ENCODE measurements at places on chromosomes 4 and X. TPM values are rescaled to one million over a fixed set of nuclear protein-coding genes. Genes with fewer than 3 reads are reported as not detected.

DNA sequence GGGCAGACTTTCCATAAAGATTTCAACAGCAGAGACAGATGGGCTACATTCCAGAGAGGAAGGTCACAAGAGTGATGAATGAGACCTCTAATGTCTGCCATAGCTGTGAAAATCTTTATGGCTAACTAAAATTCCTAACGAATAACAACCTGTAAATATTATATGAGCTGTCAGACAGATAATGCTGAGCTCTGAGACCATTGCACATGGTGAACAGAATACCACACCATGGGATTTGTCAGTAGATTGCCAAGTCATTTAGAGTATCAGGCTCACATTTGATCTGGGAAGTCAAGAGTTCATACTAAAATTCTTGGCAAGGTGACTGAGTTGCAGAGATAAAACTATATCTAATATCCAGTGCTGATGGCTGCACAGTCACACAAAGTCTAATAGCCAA, 259.2 kb upstream of the FTHL17 start:
- DNase-seq: no peak
- no peak overlapping the region for H3K4me3 ChIP-seq
- H3K4me1 ChIP-seq: peaks cover 76% of the 10 kb centered on the region
- H3K27ac ChIP-seq: peak overlapping the region; percentile 22
- H3K27me3 ChIP-seq: no peaks in the 10 kb centered on the region

DNA sequence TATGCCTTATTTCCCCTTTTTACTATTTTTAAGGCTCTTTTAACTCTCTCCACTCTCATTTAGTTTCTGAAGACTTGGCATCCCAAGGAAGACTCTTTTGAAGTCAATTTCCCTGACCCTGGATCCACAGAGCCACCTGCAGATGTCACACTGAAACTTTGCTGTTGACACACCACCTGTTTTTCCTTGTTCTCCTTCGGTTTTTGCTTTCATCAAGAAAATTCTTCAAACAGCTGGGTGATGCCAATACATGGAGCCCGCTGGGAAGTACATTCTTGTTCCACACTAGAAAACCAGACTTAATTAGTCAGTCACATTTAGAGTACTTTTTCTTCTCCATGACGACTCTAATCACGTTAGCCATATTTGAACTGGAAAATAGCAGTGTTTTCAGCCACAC, 293.9 kb downstream of the PDGFC start:
- no peak overlapping the region for H3K27ac ChIP-seq
- H3K4me3 ChIP-seq: no peak overlapping the region
- H3K36me3 ChIP-seq: no peaks in the 10 kb centered on the region
- H3K4me1 ChIP-seq: peaks cover 15% of the 10 kb centered on the region
- no peaks in the 10 kb centered on the region for H3K27me3 ChIP-seq

ANTXR2 gene
- 27.0 TPM for total RNA-seq

DNA sequence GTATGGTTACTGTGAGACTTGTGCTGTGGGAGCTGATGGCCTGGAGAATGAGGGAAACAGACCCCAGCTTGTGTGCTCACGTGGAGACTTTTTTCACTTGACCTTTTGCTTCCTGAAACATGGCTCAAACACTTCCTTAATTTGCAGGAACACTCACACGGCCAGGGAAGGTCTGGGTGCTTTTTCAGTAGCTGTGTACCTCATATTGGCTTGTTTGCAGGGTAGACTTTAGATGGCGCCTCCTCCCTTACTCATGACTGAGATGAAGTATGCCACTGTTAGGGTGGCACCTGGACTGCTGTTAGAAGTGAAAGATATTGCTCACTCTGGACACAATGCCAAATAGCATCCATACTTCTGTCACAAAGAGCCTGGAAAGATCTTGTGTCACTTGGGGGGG, 75.7 kb upstream of the WDR1 start:
- H3K36me3 ChIP-seq: no peaks in the 10 kb centered on the region
- no peak overlapping the region for H3K4me3 ChIP-seq
- no peaks in the 10 kb centered on the region for H3K4me1 ChIP-seq
- no peak overlapping the region for H3K27ac ChIP-seq
- peaks cover 21% of the 10 kb centered on the region for H3K27me3 ChIP-seq

DNA sequence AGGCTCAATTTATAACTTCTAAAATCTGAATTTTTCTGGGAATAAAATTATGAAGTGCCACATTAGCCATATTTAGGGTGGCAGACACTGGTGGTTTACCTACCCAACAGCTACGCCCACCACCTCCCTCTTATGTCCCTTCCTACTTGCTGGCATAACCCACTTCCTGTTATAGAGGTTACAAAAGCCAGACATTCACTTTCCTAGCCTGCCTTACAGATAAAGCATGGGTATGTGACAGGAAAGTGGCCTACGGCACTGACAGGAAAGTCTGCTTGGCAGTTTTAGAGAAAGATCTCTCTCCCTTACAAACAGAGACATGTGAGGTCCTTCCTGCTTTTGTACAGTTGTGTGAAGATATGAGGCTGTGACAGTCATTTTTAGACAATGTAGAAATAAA, 12.4 kb downstream of the DDX53 start:
- peaks cover 9% of the 10 kb centered on the region for H3K4me1 ChIP-seq
- H3K36me3 ChIP-seq: no peaks in the 10 kb centered on the region
- no peaks in the 10 kb centered on the region for H3K27me3 ChIP-seq
- no peak for DNase-seq
- H3K4me3 ChIP-seq: no peak overlapping the region
- no peak overlapping the region for H3K27ac ChIP-seq

HTN1 gene
- not detected for total RNA-seq

- H3K36me3 ChIP-seq: no peaks in the 10 kb centered on the region
- H3K4me1 ChIP-seq: peaks cover 25% of the 10 kb centered on the region
- DNase-seq: no peak
- peak overlapping the region; percentile 73 for H3K27ac ChIP-seq
- no peaks in the 10 kb centered on the region for H3K27me3 ChIP-seq
These were observed 15.6 kb downstream of the SRPX start for GRCh38 chrX:38205039-38205438.

RHOH gene
- total RNA-seq: not detected

GRCh38 chrX:17697191-17697590, 40.1 kb upstream of the SCML1 start:
- peaks cover 15% of the 10 kb centered on the region for H3K36me3 ChIP-seq
- no peak overlapping the region for H3K27ac ChIP-seq
- DNase-seq: no peak
- no peaks in the 10 kb centered on the region for H3K27me3 ChIP-seq

- H3K36me3 ChIP-seq: peaks cover 2% of the 10 kb centered on the region
- peaks cover 7% of the 10 kb centered on the region for H3K27me3 ChIP-seq
- peaks cover 3% of the 10 kb centered on the region for H3K4me1 ChIP-seq
- no peak overlapping the region for H3K27ac ChIP-seq
These were observed 311.0 kb downstream of the ADAM29 start for GRCh38 chr4:175229154-175229553.

- no peak overlapping the region for H3K27ac ChIP-seq
- no peak for DNase-seq
- no peaks in the 10 kb centered on the region for H3K36me3 ChIP-seq
- no peaks in the 10 kb centered on the region for H3K27me3 ChIP-seq
These were observed 85.2 kb upstream of the SLC7A11 start for GRCh38 chr4:138327338-138327737.

- H3K27me3 ChIP-seq: no peaks in the 10 kb centered on the region
- no peak overlapping the region for H3K4me3 ChIP-seq
- H3K36me3 ChIP-seq: no peaks in the 10 kb centered on the region
- no peaks in the 10 kb centered on the region for H3K4me1 ChIP-seq
- DNase-seq: no peak
These were observed 1070.4 kb upstream of the ADGRL3 start for GRCh38 chr4:60129740-60130139.

GRCh38 chr4:16168144-16168543, 58.1 kb downstream of the TAPT1 start:
- H3K27ac ChIP-seq: no peak overlapping the region
- H3K4me3 ChIP-seq: no peak overlapping the region
- no peaks in the 10 kb centered on the region for H3K27me3 ChIP-seq

GRCh38 chrX:1062351-1062750, 150.1 kb downstream of the CRLF2 start:
- peaks cover 5% of the 10 kb centered on the region for H3K27me3 ChIP-seq
- H3K4me3 ChIP-seq: no peak overlapping the region
- H3K36me3 ChIP-seq: peaks cover 2% of the 10 kb centered on the region

ELF2 gene
- total RNA-seq: 34.2 TPM

DNA sequence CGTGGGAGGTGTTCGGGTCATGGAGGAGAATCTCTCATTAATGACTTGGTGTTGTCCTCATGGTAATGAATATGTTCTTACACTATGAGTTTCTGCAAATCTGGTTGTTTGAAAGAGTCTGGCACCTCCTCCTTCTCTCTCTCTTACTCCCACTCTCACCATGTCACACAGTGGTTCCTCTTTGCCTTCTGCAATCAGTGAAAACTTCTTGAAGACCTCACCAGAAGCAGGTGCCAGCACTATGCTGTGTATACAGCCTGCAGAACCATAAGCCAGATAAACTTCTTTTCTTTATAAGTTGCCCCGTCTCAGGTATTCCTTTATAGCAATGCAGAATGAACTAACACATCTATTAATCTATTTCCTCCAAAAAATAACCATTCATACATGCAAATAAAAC, 275.0 kb downstream of the ANTXR2 start:
- no peak overlapping the region for H3K4me3 ChIP-seq
- H3K27me3 ChIP-seq: peaks cover 19% of the 10 kb centered on the region
- H3K27ac ChIP-seq: no peak overlapping the region
- no peak for DNase-seq
- H3K36me3 ChIP-seq: no peaks in the 10 kb centered on the region

- DNase-seq: no peak
- no peak overlapping the region for H3K4me3 ChIP-seq
- no peaks in the 10 kb centered on the region for H3K27me3 ChIP-seq
- H3K27ac ChIP-seq: no peak overlapping the region
These were observed 18.8 kb upstream of the GRSF1 start for GRCh38 chr4:70858454-70858853.

DNA sequence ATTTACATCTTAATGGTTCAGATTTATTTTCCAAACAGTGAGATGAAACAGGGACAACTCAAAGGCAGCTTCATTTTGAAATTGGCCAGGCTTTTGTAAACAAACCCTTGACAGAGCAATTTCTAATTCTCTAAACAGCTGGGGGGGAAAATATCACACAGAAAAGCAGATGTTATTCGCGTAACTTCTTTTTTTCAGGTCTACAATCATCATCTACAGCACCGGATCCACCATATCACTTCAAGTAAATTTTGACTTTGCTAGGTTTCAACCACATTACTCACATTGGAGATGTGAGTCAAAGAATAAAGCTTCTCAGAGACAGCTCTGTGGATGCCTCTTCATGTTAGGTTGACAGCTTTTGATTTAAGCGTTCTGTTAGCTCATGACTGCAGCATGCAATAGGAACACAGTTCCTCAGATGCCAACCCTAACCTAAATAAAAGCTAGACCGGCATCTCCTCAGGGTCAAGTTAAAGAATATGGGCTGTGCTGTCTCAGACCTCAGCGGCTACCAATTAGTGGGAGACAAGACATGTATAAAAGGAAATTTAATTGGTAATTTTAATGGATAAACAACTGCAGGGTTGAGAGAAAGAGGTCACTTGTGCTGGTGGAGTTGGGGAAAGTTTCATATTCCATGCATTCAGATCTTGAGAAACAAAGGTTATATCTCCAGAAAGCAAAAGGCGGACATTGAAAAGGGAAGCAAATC, 26.8 kb downstream of the AMELX start:
- H3K36me3 ChIP-seq: no peaks in the 10 kb centered on the region
- no peak for DNase-seq
- H3K27ac ChIP-seq: no peak overlapping the region

DNA sequence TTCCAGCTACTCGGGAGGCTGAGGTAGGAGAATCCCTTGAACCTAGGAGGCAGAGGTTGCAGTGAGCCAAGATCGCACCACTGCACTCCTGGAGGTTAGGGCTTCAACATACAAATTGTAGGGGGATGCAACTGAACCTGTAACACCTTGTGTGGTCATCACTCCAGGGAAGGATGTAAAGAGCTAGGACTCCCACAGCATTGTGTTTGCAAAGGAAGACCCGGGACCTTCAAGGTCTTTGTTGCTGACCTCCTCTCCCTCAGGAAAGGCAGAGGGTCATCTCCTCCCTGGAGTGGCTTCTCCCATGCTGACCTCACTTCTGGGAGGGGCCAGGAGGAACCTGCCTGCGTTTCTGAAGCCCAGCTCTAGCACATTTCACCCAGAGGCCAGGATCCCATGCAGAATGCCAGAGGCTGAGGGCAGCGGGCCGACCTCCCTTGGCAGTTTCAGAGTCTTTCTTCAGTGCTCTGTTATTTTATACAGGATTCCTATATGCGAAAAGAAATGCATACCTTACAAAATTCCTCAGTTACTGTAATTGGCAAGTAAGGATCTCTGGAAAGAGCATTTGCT, 80.2 kb downstream of the HTRA3 start:
- no peak overlapping the region for H3K4me3 ChIP-seq
- no peak overlapping the region for H3K27ac ChIP-seq
- H3K4me1 ChIP-seq: peaks cover 24% of the 10 kb centered on the region
- H3K27me3 ChIP-seq: no peaks in the 10 kb centered on the region
- H3K36me3 ChIP-seq: peaks cover 3% of the 10 kb centered on the region

GRCh38 chrX:119696251-119696890, 3.4 kb upstream of the SEPTIN6 start:
- no peak overlapping the region for H3K4me3 ChIP-seq
- peaks cover 13% of the 10 kb centered on the region for H3K4me1 ChIP-seq
- no peak for DNase-seq
- H3K27me3 ChIP-seq: no peaks in the 10 kb centered on the region

DNA sequence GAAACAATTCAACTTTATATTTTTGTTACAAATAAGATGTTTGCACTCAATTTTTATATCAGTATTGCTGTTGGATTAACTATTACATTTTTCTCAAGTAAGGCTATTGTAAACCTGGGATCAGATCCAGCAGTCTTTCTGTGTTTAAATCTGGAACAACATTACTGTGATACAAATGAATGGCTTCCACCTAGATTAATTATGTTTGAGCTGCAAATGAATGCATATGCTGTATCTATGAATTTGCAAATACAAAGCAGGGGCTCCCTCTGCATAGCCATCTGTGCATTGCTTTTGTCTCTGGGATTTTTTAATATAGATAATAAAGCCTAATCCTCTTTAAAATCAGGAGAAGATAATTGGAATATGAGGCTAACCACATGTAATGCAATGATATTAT, 69.8 kb upstream of the NEIL3 start:
- H3K4me1 ChIP-seq: no peaks in the 10 kb centered on the region
- no peak overlapping the region for H3K4me3 ChIP-seq
- H3K27ac ChIP-seq: no peak overlapping the region
- H3K36me3 ChIP-seq: no peaks in the 10 kb centered on the region
- DNase-seq: no peak

CCKAR gene
- not detected for total RNA-seq

SLC9A7 gene
- 5.4 TPM for total RNA-seq

CLDN22 gene
- total RNA-seq: not detected

DNA sequence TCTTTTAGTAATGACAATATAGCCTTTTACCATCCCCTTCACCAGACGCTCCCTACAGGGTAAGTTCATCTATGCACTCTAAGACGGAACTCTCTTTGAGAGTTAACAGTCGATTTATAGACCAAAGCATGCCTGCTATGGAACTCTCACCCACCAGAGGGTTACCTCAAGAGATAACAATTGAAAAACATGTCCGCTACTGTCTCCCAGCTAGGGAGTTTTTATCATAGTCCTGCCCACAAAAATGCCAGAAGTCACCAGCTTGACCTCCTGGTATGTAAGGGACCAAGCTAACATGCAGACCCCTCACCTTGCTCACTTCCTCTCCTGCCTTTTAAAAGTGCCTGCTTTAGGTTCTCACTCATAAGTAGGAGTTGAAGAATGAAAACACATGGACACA, 16.7 kb upstream of the YTHDC1 start:
- no peak overlapping the region for H3K27ac ChIP-seq
- no peaks in the 10 kb centered on the region for H3K27me3 ChIP-seq
- no peaks in the 10 kb centered on the region for H3K36me3 ChIP-seq
- H3K4me3 ChIP-seq: no peak overlapping the region

GRCh38 chr4:124642846-124643245, 69.7 kb downstream of the ANKRD50 start:
- no peaks in the 10 kb centered on the region for H3K27me3 ChIP-seq
- peaks cover 27% of the 10 kb centered on the region for H3K4me1 ChIP-seq
- peaks cover 10% of the 10 kb centered on the region for H3K36me3 ChIP-seq
- DNase-seq: no peak
- no peak overlapping the region for H3K4me3 ChIP-seq
- H3K27ac ChIP-seq: peak overlapping the region; percentile 45
